NCI-H1092 (cell line): ENCODE measurements at places on chromosomes 12 and 14.

DNA sequence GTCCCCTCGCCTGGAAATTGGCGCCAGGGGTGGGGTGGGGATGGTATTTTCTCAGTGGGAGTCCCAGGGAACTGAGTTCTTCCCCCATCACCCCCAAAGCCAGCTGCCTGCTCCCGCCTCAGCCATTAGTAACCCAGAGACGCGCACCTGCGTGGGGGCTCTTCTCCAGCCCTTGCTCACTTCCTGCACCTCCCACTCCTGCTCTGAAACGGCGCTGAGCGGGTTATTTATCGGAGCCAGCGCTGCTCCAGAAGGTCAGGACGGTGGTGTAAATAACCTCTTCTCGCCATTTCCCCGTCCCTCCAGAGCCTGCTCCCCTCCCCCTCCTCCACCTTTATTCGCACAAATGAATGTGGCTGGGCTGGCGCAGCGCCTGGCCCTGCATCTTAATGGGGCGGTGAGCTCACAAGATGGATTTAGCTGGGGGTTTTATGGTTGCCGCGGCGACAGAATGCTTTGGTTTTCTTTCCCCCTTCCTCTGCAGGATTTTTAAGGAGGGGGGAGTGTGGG is 12.2 kb downstream of the GPR84 start:
- peak; percentile 98 for DNase-seq

DNA sequence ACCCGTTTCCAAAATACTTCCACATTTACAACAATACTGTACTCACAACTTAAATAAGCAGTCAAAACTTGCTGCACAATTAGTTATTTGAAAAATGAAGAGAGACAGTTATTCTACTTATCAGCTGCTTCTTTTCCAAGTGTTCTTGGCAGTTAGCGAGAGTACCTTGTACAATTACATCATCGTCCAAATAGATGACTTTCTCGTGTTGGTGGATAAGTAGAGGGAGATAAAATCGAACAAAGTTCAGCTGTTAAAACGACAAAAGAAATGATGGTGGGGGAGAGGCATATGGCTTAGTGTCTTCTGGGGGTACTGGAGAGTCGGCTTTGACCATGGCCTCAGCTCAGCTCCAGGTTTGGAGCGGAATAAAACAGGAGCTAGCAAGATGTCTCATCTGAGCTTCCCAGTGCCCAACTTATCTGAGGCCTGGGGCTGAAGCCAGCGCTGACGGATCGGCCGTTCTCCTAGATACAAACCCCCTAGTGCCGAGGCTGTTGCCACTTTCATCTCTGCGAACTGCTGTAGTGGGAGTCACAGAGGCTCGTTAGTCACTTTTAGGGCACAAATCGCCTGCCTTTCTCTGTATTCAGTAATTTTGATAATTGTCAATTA is 31.7 kb downstream of the TDG start:
- no peak for DNase-seq

DNA sequence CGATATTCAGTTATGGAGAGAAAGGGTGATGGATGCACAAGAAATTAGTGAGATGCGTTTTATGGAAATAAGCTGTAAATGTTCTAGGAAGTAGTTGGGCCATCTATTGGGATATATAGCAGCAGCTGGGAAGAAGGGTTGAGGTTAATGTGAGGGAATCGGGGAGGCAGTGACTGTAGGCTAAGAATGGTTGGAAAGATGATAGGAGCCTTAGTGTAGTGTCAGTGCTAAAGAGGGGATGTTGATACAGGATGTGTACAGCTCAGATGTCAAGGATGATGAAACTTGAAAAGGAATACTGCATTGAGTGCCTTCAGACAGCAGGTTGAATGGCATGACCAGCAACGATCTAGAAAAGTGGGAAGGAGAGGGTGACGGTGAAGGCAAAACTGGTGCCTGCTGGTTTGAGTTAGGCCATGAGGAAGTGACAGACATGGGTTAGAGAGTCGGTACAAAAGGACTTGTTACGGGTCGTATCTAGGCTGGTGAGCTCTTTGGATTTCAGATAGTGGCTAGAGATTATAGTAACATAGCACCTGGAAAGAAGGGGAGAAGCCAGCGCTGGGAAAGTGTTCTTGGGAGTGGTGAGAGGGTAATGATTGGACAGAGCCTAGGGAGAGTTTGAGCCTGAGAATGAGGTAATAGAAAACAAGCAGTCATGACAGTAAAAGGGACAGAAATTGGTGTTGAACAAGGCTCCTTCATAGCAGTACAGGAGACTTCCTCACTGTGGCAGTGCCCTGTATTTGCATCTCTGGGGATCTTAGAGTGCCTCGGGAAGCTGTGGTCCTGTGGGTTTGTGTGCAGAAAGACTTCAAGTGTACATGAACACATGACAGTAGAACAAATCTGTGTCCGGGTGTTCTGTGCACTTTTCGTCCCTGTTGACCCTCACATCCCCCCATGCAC is 9.6 kb downstream of the MARS1 start:
- no peak for DNase-seq

DNA sequence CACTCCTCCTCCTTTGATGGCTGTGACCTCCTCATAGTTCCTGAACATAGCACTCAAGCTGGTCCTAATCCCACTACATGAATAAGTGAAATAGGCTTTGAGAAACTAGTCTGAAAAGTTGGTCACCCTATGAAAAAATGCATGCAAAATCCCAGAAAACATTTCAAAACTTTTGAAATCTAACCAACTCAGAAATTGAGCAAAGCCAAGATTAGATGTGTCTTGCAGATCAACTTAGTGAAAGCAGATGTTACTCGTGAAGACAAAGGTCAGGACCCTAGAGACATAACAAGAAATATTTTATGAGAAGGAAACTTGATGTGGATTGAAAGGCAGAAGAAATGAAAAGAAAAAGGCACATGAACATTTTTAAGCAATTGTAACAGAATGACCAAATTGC is 63.3 kb downstream of the TSHR start:
- DNase-seq: no peak

GRCh38 chr14:92724516-92725340 is 23.7 kb downstream of the LGMN start:
- no peak for DNase-seq

DNA sequence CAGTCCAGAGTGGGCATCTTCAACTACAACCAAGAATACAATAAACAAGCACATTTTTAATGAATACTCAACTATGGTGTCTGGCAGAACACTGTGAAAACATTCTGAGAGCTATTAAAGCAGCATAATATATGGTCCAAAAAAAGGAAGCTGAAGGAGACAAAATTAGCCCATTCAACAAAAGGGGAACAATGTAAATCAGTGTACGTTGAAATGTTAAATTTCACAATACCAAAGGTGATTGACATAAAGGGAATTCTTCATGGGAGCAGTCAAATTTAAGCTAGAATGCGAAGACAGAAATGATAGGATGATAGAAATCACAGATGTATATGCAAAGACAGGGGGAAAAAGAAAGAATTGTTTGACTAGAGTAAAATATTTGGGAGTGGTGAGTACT is 41.3 kb upstream of the SYCP3 start:
- DNase-seq: no peak

DNA sequence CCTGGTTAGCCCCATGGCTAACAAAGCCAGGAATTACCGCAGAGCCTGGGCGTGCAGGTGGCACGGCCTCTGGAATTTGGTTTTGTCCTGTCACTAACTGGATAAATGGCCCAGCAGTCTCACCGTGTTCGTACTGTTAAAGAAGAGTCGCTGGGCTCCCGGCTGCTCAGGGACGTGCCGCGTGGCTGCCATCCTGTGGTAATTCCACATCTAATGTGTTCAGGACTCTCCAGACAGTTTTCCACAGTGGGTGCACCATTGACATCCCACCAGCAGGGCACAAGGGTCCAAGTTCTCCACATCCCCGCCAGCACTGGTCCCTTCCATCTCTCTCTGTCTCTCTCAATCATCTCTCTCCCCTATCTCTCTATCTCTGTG is 19.6 kb downstream of the NOC4L start:
- no peak for DNase-seq

DNA sequence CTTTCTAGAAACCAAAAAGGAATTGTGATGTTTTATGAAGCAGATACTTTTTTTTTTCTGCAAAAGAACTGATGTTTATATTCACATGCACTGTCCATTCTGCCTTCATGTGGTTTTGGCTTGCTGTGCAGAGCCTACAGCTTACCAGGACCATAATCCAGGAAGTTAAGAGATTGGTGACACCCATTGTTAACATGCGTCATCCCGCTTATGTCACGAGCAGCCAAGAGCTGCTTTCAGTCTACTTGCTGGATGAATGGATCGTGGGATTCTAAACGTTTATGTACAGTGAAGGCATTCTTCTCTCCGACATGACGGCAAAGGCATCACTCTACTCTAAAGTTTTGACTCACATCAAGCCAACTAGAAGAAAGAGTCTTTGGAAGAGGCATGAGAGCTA is 76.6 kb downstream of the PAX9 start:
- DNase-seq: no peak

- DNase-seq: no peak
Measured at GRCh38 chr12:542395-543113, 82.8 kb downstream of the B4GALNT3 start.
